Panc1 (cell line): ENCODE measurements at places on chromosomes 2 and 18.

DNA sequence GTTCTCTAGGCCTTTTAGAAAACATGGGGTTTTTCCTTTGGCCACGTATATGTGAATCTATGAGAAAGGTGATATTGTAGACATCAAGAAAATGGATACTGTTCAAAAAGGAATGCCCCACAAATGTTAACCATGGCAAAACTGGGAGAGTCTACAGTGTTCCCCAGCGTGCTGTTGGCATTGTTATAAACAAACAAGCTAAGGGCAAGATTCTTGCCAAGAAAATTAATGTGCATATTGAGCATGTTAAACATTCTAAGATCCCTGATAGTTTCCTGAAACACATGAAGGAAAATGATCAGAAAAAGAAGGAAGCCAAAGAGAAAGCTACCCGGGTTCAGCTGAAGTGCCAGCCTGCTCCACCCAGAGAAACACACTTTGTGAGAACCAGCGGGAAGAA lies 64.9 kb downstream of the CYBRD1 start:
- H3K27me3 ChIP-seq: peaks cover 6% of the 10 kb centered on the region; the same call in 1 of the 2 replicates
- H3K4me1 ChIP-seq: no peaks in the 10 kb centered on the region
- H3K4me3 ChIP-seq: no peak overlapping the region
- no peak overlapping the region for H3K27ac ChIP-seq
- H3K36me3 ChIP-seq: no peaks in the 10 kb centered on the region; the same call in 1 of the 2 replicates

DNA sequence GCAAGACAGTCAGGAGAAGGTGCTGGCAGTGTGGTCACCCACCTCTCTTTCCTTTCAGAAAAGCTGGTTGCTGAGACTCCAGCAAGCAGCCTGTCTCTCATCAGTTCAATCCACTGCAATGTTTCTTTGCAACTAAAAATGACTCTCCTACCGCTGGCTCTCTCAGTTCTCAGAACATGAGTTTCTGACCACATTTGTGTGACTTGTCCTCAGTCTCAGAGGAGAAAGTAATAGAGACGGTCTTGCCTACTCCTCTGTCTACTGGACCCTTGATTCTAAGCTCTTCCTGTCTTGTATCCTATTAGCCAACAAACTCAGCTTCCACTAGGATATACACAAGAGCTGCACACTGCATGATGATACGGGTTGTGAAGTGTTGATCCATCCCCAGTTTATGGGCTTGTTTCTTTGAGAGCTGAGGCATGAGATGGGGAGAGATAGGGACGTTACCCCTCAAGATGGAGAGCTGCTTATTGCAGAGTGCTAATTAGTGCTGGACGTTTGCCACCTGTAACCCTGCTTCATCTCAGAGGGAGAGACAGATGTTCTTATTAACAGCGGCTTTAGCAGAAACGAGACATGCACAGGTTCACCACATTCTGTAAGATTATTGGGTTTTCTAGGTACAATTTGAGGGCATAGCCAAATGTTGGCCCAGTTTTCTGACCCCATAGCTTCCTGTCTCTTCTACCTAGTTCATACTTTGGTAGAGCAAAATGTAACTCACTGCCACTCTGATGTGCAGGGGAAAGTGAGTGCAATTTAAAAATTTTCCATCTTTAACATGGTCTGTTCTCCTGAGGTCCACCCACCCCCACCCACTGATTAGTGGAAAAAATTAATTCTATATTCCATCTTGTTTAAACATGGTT lies 32.4 kb upstream of the YWHAQ start:
- H3K27ac ChIP-seq: peak overlapping the region; percentile 83
- DNase-seq: no peak
- H3K4me1 ChIP-seq: peaks cover 59% of the 10 kb centered on the region
- no peaks in the 10 kb centered on the region for H3K27me3 ChIP-seq
- H3K4me3 ChIP-seq: no peak overlapping the region
- no peaks in the 10 kb centered on the region for H3K36me3 ChIP-seq

DNA sequence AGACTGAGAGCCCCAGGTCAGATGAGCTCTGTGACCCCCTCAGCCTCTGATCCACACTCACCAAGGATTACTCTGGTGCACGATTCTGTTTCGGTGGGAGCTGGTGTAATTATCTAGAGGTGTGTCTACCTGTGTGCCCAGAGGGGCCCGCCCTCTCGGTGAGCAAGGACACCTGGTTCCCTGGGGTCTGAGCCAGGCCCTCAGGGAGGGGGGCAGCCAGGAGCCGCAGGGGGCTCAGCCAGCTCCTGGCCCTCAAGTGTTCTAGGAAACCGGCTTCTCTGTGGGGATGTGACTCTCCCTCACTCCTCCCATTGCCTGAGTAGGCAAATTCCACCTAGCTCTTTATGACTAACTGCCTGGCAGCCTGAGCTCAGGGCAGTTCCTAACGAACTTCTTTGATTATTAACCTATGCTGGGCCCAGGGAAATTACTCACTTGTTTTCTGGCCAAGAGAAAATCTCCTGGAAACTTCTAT lies 17.4 kb downstream of the AGAP1 start:
- no peak overlapping the region for H3K4me3 ChIP-seq
- peaks cover 16% of the 10 kb centered on the region for H3K4me1 ChIP-seq
- H3K27ac ChIP-seq: peak overlapping the region; percentile 9; the same call in 1 of the 2 replicates

DNA sequence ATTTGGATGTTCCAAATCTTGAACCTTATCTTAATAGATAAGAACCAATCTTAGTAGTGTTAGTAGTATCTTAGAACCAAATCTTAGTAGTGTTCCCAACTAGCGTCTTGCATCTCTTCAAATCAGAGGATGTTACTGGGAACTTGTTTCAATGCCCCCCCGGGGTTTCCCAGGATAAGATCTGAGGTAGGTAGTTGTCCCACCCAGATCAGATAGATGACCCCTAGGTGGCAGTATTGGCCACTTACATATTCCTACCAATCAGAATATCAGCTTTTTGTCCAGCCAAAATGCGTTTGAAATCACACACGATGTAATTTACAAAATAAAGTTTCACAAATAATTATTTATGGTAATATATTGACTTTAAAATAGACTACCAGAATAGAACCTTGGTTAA lies 314.8 kb downstream of the MBD2 start:
- H3K27ac ChIP-seq: no peak overlapping the region
- H3K27me3 ChIP-seq: no peaks in the 10 kb centered on the region
- H3K4me3 ChIP-seq: no peak overlapping the region
- no peaks in the 10 kb centered on the region for H3K4me1 ChIP-seq
- H3K36me3 ChIP-seq: no peaks in the 10 kb centered on the region

DNA sequence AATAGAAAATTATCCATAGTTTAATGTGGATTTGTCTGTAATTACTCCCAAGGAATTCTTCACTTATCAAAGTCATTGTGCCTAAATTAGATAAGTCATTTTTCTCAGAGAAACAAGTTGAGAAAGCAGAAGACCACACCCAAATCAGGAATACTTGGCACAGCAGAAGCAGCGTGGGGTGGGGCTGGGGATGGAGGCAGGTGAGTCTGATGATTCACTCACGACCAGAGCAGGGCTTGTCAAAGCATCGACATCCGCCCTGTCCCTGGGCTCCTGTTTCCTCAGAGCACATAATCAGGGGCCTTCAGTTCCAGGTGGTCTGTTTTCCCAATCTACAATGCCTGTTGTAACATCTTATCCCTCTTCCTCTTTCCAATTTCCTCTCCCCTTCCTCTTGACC lies 31.5 kb upstream of the COLEC12 start:
- no peak overlapping the region for H3K27ac ChIP-seq
- no peaks in the 10 kb centered on the region for H3K27me3 ChIP-seq
- no peaks in the 10 kb centered on the region for H3K4me1 ChIP-seq
- DNase-seq: no peak
- H3K36me3 ChIP-seq: no peaks in the 10 kb centered on the region
- H3K4me3 ChIP-seq: no peak overlapping the region

DNA sequence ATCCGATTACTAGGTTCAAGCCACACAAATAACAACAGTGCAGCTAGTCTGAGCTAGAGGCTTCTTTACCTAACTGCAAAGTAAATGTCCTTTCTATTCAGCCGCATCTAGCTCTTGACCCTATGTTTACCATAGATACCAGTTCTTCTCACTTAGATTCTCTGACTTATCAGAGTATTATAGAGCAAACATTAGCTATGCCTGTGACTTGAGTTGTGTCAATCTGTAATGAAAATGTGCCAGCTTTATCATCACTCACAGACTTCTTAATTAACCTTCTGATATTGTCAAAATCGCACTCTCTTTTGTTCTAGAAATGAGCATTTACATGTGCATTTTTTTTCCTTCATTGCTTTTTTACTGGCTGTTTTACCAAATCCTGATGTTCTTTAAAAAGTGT lies 79.9 kb downstream of the BCL11A start:
- no peaks in the 10 kb centered on the region for H3K36me3 ChIP-seq
- no peaks in the 10 kb centered on the region for H3K4me1 ChIP-seq
- H3K27ac ChIP-seq: no peak overlapping the region
- no peak overlapping the region for H3K4me3 ChIP-seq
- peaks cover 2% of the 10 kb centered on the region for H3K27me3 ChIP-seq

DNA sequence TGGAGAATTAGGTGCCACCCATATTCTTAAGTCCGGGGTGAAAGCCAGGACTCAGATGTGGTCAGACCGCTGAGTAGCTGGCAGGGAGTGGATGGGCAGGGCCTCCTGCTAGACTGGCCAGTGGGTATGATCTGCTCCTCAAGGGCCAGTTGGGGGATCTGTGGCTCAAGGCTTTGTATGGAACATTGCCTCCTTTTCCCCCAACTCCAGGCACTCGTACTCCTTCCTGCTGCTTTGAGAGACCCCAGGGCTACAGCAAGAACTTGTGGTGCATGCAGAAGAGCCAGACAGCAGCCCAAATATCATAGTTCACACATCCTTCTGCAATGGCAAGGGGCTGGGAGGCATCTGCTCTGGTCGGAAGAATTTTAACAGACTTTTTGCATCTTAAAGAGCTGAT lies 61.7 kb downstream of the PDCL3 start:
- H3K4me3 ChIP-seq: no peak overlapping the region
- no peaks in the 10 kb centered on the region for H3K36me3 ChIP-seq
- H3K27ac ChIP-seq: no peak overlapping the region

DNA sequence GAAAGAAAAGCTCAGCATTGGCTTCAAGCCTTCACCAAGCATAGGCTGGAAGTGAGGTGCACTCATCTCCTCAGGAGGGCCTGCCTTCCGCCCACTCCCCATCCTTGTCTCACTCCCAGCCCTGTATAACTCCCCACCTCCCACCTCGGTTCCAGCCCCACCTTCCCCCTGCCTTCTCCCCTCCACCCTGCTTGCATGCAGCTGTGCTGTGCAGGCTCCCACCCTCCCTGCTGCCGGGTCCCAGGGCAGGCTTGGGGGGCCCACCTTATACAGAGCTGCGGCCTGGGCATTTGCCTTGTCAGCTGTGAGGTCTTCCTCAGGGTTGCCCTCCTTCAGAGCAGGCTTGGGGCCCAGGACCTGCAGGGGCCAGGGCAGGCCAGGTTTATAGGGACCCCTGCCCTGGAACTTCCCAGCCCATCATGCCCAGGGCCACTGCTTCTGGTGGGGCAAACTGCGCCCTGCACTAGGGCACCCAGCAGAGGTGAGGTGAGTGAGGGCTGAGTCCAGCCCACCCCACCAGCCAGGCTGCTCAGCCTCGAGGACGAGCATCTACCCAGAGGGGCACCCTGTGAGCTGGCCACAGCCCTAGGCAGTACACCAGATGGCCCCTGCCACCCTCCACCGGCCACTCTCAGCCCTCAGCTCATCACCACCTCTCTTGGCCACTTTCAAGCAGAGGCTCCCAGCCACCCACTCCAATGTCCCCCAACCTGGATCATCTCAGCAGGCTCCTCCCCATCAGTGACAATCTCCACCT lies 11.6 kb downstream of the CAPG start:
- no peak for DNase-seq
- H3K4me1 ChIP-seq: no peaks in the 10 kb centered on the region
- no peaks in the 10 kb centered on the region for H3K27me3 ChIP-seq
- H3K36me3 ChIP-seq: no peaks in the 10 kb centered on the region
- H3K27ac ChIP-seq: no peak overlapping the region
- no peak overlapping the region for H3K4me3 ChIP-seq

DNA sequence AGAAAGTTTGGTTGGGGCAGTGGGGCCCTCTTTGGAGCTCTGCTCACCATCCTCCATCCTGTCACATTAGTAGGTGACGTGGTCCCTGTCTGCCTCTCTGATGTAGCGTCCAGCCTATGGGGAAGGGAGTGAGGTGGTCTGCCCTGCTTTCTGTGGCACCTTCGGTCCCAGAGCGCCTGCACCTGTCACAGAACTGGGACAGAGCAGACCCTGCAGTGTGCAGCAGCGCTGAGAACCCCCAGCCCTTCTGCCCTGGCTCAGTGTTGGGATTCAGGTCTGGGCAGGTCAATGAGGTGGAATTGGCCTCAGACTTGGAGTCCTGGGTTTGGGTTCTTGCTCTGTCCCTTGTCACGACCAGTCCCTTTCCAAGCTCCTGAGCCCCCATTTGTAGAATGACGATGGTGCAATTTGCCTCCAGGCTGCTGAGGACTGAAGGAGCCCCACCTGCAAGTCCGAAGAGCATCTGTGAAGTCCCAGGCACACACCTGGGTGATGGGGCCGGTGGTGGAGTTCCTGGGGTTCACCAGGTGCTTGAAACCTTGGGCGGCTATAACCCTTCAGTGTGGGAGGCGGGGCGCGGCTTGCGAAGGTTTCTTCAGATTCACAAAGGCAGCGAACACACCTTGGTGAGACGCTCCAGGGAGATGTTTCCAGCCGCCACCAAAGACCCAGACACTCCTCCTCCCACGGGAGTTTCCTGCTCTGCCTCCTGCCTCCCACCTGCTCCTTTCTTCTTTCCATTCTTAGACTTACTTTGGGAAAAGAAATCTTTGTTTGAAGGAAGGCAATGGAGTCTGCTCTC lies 265.4 kb upstream of the HDAC4 start:
- H3K27me3 ChIP-seq: peaks cover 10% of the 10 kb centered on the region; the same call in 1 of the 2 replicates
- no peak for DNase-seq
- no peak overlapping the region for H3K27ac ChIP-seq
- H3K4me3 ChIP-seq: no peak overlapping the region
- no peaks in the 10 kb centered on the region for H3K36me3 ChIP-seq
